NCI-H1105 treated with DMSO at 0.1 percent for 48 hours (cell line): ENCODE measurements at places on chromosomes 5 and 9.
A peak's percentile ranks its signal among the peaks of the same experiment; 100 is the strongest.

DNA sequence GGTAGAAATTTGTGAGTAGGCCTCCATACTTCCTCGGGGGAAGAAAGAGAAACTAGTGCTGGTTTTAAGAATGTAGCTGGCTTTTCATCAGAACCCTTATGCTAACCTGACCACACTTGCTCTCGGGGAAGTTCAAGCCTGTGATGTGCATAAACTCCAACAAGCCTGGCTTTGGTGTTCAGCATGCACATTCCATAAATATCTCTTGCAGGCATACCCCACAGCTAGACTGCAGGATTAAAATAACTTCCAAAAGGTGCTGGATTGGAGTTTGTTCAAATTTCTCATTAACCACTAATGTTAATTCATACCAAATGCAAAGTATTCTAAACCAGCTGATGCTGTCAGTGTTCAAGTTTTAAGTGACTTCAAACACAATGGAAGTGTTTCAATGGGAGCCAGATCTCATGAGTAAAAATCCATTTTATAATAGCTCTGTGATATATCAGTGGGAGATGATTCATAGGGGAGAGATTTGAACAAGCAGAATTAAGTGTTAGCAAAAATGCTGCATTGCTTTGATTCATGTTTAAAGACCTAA is 79.4 kb downstream of the NPR3 start:
- DNase-seq: no peak

GRCh38 chr5:135718151-135718550 is 116.3 kb upstream of the SLC25A48 start:
- DNase-seq: no peak

DNA sequence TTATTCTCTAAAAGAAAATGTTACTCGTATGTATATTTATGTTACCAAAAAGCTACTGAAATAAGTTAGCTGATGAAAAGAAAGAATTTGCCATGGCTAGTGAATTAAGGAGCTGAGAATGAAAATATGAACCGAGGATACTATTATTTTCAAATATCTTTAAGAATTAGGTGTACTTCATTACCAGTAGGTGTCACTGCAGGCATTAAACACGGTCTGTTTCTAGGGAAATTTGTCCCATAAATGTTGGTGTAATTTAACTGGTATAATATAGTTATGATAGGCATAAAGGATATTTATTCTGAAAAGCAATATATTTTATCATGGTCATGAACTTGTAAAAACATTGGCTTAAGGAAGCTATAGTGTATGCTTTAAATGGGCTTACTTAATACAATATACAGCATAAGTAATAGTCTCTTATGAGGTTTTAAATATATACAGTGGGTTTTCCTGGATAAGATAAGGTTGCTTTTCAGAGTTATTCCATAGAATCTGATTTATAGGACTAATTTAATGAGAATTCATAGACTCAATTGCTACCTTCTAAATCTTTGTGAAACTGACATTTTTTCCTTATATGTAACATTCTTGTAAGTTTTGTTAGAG is 72.4 kb upstream of the MPDZ start:
- peak; percentile 70 for DNase-seq

DNA sequence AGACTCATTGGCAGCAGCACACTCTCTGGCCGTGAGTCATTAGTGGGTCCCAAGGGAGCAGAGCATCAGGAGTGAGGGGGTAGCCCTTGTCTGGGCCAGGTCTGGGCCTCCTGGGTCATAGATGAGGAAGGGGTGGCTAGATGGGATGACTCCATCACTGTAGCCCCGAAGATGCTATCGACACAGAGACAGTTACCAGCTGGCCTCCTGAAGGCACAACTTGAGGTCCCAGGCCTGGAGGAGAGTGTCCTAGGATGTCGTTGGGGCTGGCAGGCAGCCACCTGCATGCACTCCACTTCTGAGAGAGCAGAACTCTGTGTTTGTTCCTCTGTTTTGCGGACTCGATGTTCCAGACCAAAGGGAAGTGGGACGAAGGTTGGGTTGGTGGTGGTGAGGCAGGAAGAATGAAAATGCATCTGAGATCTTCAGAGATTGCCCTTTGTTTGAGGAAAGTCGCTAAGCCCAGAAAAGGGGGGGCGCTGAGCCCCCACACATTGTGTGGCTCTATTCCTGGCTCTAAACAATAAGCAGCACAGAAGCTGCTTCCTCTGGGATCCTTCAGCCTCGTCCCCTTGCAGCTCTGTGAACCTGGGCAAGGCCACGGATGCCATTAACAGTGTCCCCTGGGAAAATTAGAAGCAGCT is 4.7 kb downstream of the BTNL9 start:
- no peak for DNase-seq

- DNase-seq: no peak
These were observed 9.0 kb upstream of the RFX3 start for GRCh38 chr9:3534614-3535404.

- DNase-seq: no peak
These were observed 272.7 kb upstream of the PANK3 start for GRCh38 chr5:168851902-168852321.

DNA sequence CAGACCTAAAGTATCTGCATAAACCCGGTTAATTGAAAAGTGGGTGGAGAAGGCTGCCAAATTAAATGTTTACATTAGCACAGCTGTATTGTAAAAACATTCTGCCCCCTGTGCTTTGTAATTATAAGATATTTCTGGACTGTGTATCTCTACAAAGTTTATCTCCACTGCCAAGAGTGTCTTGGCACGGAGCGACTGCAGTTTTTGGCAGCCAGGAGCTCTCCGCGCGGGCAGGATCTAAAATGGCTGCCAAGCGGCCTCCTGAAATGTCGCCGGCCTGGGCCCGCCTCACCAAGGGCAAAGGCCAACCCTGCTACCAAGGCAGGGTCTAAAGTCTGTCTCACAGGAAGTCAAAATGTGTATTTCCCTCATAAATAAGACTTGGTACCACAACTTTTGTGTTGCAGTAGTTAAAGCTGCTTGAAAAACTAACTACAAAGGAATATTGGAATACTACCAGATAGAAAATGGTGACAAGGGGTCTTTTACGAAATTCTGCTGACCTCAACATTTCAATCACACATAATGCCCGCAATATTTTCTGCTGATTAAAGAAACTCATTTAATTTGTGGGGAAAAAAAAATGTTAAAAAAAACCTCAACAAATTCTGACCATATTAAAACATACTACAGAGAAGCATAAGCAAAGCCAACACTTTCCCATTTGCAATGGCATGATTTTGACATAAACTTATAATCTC is 110.4 kb downstream of the NFIB start:
- peak; percentile 91 for DNase-seq

GRCh38 chr5:135317286-135317685 is 81.7 kb downstream of the MACROH2A1 start:
- no peak for DNase-seq

GRCh38 chr5:179766726-179767455 is 26.9 kb upstream of the LTC4S start:
- no peak for DNase-seq

GRCh38 chr9:135989722-135990467 is 28.7 kb upstream of the UBAC1 start:
- no peak for DNase-seq

GRCh38 chr5:138824516-138824915 is 50.6 kb downstream of the LRRTM2 start:
- no peak for DNase-seq

DNA sequence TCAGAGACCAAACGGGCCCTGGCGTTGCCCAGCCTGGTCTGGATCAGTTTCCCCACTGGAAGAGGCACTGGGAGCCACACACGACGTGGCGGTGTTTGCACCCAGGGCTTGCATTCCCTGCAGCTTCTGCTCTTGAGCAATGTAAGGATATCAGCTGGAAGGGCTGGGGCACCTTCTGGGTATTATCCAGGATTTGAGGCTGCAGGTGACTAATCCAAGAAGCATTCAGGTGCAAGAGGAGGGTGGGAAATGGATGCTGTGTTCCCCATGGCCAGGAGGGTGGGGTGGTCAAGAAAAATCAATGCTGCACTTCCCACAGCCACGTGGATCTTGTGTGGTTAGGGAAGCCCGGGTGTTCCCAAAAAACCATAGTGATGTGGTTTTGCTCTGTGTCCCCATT is 430.9 kb downstream of the IRX2 start:
- DNase-seq: no peak

DNA sequence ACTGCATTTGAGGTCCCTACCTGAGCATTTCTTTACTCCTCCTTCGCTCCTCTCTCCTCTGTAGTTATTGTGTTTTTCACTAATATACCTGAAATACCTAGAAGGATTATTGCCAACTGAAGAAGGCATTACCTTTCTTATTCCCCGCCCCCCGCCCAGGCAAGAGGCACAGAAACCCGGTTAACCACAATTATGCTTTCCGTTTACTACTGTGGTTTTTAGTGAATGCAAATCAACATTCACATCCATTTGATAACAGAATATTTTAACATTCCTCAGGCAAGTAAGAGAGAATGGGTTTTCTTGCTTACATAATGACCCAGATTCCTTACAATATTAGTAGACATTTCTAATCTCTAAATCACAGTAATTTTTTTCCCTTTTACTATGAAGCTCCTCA is 136.9 kb downstream of the PCSK5 start:
- no peak for DNase-seq

DNA sequence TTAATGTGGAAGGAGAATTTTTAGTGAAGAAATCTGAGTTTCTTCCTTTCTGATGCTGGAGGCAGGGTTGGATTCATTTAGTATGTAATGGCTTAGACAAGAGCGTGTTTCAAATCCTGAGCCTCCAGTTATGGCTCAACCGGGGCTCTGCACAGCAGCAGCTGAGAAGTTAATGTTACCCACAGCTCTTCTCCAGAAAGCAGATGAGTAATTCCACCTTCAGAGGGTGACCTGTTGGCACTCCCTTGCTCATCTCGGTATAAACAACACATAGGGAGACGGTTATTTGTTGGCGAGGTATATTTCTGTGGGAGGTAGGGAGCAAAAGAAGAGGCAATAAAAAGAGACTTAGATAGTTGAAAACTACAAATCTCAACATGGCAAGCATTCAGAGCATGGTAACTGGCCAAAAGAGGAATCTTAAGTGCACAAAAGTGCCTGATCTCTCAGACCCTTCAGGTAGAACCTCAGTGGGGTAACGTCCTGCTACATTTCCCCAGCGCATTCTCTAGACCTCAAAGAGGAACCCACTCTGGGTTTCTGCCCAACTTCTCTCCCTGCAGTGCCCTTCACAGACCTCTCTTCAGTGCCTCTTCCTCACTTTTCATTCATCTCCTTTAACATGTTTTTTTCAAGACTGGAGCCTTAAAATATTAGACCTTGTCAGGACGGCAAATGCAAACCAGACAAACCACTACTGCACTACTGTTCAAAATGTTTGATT is 417.5 kb upstream of the ADAMTSL1 start:
- no peak for DNase-seq

DNA sequence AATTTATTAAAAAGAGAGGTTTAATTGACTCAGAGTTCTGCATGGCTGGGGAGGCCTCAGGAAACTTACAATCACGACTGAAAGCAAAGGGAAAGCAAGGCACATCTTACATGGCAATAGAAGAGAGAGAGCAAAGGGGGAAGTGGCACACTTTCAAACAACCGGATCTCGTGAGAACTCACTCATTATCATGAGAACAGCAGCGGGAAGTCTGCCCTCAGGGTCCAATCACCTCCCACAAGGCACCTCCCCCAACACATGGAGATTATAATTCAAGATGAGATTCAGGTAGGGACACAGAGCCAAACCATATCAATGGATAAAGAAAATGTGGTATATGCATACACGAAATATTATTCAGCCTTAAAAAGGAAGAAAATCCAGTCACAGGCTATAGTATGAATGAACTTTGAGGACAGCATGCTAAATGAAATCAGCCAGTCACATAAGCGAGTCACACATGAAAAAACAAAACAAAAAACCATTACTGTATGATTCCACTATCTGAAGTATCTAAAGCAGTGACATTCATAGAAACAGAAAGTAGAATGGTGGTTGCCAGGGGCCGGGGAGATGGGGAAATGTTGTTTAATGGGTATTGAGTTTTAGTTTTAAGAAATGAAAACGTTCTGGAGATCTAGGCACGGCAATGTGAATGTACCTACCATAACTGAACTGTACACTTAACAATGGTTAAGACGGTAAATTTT is 83.4 kb upstream of the PCA3 start:
- no peak for DNase-seq

DNA sequence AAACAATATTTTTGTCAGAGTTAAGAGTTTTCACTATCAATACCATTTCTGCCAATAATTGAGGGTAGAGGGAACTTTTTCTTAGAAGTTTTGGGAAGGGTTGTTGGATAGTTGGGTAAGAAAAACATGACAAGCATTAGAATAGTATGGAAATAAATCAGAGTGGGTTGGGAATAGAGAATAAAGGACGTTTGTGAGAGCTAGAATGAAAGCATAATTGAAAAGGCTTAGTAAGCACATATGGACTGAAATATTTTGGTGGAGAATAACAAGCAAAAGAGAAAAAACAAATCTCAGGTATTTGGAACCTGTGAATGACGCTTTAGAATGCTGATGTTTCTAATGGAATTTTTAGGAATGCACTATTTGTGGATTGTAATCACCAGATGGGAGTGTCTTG is 262.9 kb upstream of the EDIL3 start:
- no peak for DNase-seq

DNA sequence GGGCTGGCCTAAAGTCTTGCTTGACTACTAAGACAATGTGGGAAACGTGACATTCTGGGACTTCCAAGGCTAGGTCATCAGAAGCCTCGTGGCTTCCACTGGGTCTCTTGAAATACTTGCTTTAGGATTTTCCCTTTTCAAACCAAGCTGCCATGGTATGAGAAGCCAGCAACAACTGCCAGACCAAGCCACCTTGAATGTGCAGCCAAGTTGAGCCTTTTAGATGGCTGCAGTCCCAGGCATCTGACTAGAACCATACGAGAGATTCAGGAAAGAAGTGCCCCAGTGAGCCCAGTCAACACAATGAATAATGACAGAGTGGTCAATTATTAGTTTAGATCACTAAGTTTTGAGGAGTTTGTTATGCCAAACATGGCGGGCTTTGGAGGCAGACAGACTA is 143.3 kb downstream of the SLF1 start:
- DNase-seq: no peak

- DNase-seq: no peak
These were observed 138.7 kb downstream of the RAPGEF6 start for GRCh38 chr5:131496400-131496713.
